ENCODE measurements at places on chromosomes 13 and 19.
A peak's percentile ranks its signal among the peaks of the same experiment; 100 is the strongest.

GRCh38 chr13:52949742-52950141 is 78.9 kb upstream of the OLFM4 start:
- no peak for DNase-seq

DNA sequence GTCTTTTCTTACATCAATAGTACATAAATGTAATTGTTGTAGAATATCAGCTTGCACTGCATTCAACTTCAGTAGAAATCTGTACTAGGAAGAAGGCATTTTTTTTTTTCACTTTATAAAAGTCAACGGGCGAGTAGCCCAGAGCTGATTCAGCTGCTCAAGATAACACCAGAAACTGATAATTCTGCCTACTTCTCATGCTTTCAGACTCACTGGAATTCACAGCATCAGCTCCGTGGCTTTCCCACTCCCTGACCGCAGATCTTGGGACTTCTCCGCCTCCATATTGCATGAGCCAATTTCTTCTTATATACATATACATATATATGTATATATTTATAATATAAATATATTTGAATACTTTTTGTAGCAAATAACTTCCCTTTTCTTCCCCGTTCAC is 263.1 kb upstream of the RXFP2 start:
- DNase-seq: peak; percentile 71

GRCh38 chr19:17156947-17157302 is 58.2 kb upstream of the USE1 start:
- no peak for DNase-seq

DNA sequence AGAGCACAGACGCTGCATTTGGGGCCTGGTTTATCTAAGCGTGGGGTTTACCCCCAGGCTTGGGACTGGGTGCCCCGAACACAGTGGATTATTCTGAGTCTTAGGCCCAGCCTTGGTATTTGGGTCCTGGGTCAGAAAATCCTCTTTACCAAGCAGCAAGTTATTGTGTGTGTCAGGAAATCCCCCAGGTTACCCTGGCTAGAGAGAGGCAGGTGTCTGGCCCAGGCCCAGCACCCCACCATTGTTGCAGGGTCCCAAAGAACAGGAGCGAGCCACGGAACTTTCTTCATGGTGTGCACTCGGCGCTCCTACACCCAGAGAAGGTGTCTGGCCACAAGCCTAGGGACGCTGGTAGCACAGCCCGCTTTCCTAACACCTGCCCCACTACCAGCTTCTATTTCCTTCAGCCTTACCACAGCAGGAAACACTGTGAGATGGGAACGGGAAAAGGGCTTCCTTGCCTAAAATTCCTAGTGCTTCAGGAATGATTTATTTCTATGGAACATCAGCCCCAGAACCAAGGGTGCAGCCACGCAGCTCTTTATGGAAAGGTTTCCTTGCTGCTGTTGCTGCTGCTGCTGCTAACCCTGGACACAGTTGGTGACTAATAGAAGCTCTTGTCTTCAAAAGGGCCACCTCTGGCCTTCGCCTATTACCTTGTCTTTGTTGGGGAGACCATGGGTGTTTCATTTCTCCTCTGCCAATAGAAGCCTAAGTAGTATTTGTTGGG is 7.4 kb upstream of the CDX2 start:
- DNase-seq: no peak

- no peak for DNase-seq
Observed at GRCh38 chr19:29845574-29846176, 33.9 kb downstream of the CCNE1 start.

DNA sequence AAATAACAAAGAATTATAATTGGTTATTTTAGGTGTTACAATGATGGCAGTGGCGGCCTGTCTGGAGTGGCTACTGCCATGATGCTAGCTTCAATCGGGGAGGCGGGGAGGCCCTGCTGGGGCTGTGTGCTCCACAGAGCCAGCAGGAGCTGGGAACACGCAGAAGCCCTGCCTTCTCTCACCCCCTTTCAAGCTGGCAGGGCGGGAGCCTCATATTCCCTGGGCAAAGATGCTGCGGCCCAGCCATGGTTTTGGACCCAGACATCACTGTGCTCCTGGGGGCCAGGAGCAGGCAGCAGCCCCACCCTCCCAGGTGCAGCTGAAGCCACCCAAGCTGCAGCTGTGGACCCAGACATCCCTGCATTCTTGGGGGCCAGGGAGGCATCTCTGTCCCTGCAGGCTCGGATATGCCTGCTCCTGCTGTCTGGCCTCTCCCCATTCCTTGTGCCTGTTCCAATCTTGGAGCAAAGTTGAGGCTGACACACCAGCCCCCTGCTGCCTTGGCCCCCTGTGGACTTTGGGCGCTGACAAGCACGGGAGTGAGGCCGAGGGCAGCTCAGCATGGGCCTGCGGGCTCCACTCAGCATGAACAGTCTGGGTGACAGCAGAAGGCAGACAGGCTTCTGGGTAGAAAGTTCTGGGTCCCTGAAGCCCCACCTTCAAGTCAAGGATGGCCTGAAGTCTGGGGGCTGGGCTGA is 263.1 kb upstream of the HTR2A start:
- DNase-seq: no peak

- DNase-seq: no peak
Observed at GRCh38 chr13:51856027-51856736, 5.6 kb upstream of the CCDC70 start.

GRCh38 chr19:1851654-1852580 is 3.6 kb upstream of the REXO1 start:
- no peak for DNase-seq

GRCh38 chr13:30113983-30114570 is 193.3 kb downstream of the KATNAL1 start:
- DNase-seq: no peak

- DNase-seq: no peak
Observed at GRCh38 chr13:24263632-24264031, 45.7 kb upstream of the C1QTNF9 start.

DNA sequence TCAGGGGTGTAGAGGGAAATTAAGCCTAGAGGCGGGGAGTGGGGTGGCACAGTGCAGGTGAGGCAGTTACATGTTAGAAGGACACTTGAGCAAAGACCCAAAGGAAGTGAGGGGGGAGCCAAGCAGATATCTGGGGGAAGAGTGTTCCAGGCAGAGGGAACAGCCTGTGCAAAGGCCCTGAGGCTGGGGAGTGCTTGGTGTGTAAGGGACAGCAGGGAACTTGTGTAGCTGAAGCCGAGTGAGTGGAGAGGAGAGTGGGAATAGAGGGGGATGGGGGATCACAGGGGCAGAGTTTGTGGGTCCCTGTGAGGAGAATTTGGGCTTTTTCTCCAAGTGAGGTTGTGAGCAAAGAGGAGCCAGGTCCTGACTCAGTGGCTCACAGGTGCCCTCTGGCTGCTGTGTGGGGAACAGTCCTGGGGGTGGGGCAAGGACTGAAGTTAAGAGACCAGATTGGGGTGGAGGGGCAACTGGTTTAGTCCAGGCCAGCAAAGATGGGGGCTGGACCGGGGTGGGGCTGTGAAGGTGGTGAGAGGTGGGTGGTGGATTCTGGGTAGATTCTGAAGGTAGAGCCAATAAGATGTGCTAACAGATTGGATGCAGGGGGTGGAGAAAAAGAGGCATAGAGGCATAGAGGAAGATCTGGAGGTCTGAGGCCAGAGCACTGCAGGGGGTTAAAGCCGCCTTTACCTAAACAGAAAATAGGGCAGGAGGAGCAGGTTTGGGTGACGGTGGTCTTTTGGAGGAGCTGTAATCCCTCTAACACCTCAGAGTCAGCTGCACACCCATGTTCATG is 75.3 kb downstream of the CACNA1A start:
- DNase-seq: no peak

GRCh38 chr19:6481541-6482342 is at the start of gene DENND1C:
Gene DENND1C (minus strand): TSS chr19:6481787. CDS start chr19:6481695, 92 bp downstream.
- no peak for DNase-seq

- DNase-seq: peak; percentile 81
Observed at GRCh38 chr13:77026861-77027621, at the start of gene FBXL3. Gene FBXL3 (minus strand): TSS chr13:77027159. CDS start chr13:77021860, 5,299 bp downstream.

DNA sequence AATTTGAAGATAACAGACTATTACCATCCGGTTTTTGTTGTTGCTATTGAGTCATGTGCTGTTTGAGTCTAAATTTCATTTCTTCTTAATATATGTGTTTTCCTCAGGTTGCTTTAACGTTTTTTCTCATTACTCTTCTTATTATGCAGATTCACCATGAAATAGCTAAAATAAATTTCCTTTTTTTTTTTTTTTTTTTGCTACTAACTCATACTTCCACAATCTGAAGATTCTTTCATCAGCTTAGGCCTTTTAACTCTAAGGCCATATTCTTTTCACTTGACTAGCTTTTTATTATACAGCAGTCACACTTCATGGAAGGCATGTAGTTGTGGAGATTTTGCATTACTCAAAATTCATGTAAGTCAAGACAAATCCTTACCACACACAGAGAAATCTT is 23.9 kb upstream of the RCBTB2 start:
- no peak for DNase-seq

DNA sequence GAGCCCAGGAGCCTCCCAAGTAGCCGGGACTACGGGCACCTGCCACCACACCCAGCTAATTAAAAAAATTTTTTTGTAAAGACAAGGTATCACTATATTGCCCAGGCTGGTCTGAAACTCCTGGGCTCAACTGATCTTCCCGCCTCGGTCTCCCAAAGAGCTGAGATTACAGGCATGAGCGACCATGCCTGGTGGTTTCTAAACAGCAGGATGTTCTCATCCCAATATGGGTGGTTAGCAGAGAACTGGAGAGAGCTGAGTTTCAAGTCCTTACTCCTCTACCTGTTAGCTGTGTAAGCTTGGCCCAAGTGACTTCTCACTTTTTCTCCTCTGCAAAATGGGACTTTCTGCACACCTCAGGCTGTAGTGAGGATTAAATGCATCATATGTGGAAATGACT is 8.0 kb downstream of the TMEM91 start:
- DNase-seq: no peak

DNA sequence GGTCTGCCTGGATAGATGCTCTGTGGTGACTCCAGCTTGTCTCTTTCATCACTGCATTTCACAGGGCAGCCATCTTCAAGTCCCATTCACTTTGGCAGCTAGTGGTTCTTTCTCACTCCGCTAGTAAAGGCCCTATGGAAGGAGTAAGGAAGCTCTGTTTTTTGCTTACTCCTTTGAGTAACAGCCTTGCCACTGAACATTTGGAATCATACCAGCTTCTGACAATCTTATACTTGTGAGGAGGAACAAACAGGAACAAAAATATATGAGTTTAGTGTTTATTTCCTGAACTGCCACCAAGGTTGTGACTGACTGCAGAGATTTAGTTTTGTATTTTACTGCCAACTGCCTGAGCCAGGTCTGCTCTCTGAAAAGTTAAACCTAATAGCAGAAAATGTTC is 38.7 kb downstream of the KCTD4 start:
- DNase-seq: no peak

GRCh38 chr13:109226631-109227030 is 559.8 kb downstream of the IRS2 start:
- no peak for DNase-seq

DNA sequence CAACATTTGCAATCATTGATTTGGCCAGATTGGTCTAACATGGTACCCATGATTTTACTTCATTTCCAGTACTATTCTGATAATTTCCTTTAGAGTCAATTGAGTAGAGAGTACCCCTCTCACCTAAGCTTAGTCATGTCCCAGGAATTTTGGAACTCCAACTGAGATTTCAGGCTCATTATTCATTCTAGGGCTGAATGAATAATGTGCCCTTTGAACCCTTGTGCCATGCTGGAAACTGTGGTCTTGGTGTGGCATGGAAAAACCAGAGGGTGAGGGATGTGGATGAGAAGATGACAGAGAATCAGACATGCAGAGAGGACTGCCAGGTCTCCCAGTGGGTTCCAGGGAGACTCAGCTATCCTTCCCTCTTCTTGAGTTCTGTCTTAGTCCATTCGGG is 30.2 kb downstream of the ITM2B start:
- no peak for DNase-seq

- DNase-seq: peak; percentile 84
Observed at GRCh38 chr19:20565321-20566018, at the start of gene ZNF737. Gene ZNF737 (minus strand): TSS chr19:20565781. CDS start chr19:20565640, 141 bp downstream.

GRCh38 chr13:67377919-67378318 is 147.8 kb upstream of the PCDH9 start:
- no peak for DNase-seq

- no peak for DNase-seq
Observed at GRCh38 chr19:18612772-18613588, at the start of gene TMEM59L. Gene TMEM59L (plus strand): TSS chr19:18612870. CDS start chr19:18612959, 89 bp downstream.

GRCh38 chr13:107301724-107302374 is 733.9 kb upstream of the ARGLU1 start:
- DNase-seq: no peak

DNA sequence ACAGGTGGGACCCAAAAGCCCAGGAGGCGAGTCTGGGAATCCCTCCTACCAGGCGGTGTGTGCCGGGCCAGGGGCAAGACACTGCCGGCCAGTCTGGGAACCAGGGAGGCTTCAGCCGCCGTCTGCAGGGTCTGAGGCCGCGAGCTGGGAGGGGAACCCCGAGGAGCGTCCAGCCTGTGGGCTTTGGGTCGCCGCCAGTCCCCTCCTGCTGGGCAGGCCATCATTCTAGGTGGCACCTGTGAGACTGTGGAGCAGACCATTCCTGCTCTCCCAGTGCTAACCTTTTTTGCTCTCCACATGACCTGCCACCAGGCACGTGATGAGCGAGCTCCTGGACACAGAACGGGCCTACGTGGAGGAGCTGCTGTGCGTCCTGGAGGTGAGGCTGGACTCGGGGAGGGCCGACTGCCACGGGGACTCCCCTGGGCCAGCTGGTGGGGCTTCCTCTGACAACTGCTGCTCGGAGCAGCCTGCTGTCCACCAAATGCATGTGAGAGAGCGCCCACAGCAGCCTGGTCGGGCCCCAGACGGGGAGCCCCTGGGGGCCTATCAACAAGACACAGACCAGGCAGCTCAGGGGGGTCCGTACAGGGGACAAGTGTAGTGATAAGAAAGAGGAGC is 24.6 kb upstream of the F7 start:
- DNase-seq: no peak

GRCh38 chr13:41780715-41781706 is 179.9 kb downstream of the VWA8 start:
- peak; percentile 77 for DNase-seq

DNA sequence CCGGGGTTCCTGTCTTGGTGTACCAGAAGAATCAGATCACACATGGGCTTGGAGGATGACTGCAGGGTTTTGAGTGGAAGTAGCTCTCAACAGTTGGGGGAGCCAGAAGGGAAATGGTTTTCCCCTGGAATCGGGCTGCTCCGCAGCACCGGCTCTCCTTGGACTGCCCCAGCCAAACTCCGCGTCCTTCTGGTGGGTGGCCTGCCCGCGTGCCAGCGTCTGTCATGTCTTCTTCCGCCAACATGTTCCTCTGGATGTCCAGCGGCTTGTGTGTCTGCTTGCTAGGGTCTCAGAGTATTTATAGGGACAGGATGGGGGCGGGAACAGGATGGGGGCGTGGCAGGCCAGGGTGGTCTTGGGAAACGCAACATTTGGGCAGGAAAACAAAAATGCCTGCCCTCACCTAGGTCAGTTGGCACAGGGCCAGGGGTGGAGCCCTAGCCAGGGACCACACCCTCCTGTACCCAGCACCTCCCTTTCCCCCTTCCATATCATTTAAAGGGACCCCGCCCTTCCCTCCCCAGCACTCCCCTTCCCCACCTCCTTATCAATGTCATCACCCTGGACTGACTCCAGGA is 1.3 kb upstream of the ZNF30 start:
- no peak for DNase-seq

GRCh38 chr19:13461536-13461935 is 44.7 kb downstream of the CACNA1A start:
- no peak for DNase-seq

GRCh38 chr13:114310956-114311355 is 3.3 kb upstream of the CHAMP1 start:
- DNase-seq: no peak

- no peak for DNase-seq
Observed at GRCh38 chr13:29281932-29282495, 313.5 kb downstream of the SLC7A1 start.

- no peak for DNase-seq
Observed at GRCh38 chr13:26051231-26051656, 572 bp downstream of the SHISA2 start.

All from skeletal muscle cell (primary cell).